T-helper 17 cell (primary cell): ENCODE measurements at places on chromosomes 2 and 18.

GRCh38 chr2:194253528-194254259 is 1403.3 kb upstream of the SLC39A10 start:
- DNase-seq: no peak

DNA sequence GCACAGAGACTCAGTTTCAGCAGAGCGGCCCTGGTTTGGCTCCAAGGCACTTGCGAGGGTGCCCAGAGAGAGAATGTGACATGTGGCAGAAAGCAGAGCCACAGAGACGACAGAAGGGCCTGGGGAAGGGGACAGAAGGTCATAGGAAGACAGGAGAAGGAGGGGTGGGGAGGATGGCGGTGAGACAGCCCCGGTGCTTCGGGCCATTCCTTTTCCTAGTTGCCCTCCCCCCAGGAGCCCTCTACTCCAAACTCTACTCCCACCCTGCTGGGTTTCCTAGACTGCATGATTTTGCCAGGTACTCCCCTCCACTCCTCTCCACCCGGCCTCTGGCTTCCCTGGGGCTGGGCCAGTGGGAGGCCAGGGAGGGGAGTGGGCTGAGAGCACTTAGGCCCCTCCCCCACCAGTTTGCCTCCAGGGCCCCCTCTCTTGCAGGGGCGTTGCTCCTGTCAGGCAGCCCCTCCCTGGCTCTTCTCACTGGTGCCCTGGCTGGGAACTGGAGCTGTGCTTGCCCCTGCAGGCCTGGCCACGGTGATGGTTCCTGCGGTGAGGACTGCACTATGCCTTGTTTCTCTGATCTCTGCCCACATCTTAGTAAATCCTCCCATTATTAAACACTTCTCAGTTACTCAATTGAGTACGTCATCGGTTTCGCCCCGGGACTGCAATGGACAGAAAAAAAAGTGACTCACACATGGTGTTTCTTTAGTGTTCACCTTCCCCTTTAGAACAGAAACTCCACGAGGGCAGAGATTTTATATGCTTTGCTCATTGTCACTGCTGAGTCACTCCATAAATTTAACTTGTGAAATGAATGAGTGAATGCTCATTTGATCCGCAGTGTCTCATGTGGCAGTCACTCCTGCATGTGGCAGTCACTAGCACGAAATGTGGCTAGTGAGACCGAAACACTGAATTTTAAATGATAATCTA is 58.7 kb upstream of the SP3 start:
- DNase-seq: no peak

- no peak for DNase-seq
These were observed 90.3 kb upstream of the RAB27B start for GRCh38 chr18:54737986-54738385.

GRCh38 chr2:219548990-219549389 is 5.2 kb downstream of the TMEM198 start:
- no peak for DNase-seq

DNA sequence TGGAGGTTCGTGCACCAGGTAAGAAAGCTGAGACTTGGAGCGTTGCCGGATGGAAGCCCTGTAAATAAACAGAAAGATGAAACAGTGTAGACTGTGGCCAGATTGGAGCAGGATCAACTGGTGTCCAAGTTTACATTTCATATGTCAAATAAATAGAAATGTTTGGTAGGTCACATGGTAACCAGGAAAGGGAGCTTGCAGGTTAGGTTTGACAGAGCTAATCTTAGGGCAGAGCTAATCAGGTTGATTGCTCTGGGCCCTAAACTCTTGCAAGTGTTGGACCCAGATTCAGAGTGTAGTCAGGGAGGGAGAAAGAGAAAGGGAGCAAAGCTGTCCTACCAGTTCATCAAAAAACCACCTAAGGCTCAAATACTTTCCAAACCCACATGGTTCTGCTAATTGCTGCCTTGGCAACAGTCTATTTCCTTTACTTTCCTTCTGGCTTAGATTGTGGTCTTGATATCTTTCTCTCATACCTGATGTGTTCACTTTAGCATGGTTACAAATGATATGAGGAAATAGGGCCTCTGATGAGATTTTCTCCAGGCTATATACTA is 63.2 kb downstream of the G6PC2 start:
- DNase-seq: no peak

DNA sequence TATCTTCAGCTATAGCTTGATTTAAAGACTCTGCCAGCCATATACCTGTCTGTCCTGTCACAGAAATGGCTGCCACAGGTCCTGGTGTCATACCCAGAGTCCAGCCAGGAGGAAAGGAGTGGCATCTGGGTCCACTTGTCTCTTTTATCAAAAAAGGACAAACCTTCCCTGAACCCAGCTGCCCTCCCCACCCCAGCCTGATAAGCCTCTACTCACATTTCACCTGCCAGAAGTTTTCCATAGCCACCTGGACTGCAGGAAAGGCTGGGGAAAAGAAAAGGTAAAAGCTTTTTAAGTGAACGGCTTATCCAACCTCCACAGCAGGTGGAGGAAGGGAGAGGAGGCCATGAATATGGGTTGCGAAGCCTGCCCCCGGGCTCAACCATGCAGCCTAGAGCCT is 32.8 kb downstream of the TMEM163 start:
- no peak for DNase-seq

- DNase-seq: no peak
These were observed 92.0 kb downstream of the ZNF236 start for GRCh38 chr18:76914314-76914713.

GRCh38 chr2:235747786-235748091 is 253.9 kb downstream of the AGAP1 start:
- no peak for DNase-seq
